ENCODE measurements at places on chromosomes 4 and X. TPM values are rescaled to one million over a fixed set of nuclear protein-coding genes. Genes with fewer than 3 reads are reported as not detected.

The FOXP3 gene
- polyA plus RNA-seq = 5.5 TPM

The PRSS12 gene
- polyA plus RNA-seq = 3.3 TPM

The LPAR4 gene
- 0.16 TPM for polyA plus RNA-seq

The HTN3 gene
- polyA plus RNA-seq = 0.71 TPM

DNA sequence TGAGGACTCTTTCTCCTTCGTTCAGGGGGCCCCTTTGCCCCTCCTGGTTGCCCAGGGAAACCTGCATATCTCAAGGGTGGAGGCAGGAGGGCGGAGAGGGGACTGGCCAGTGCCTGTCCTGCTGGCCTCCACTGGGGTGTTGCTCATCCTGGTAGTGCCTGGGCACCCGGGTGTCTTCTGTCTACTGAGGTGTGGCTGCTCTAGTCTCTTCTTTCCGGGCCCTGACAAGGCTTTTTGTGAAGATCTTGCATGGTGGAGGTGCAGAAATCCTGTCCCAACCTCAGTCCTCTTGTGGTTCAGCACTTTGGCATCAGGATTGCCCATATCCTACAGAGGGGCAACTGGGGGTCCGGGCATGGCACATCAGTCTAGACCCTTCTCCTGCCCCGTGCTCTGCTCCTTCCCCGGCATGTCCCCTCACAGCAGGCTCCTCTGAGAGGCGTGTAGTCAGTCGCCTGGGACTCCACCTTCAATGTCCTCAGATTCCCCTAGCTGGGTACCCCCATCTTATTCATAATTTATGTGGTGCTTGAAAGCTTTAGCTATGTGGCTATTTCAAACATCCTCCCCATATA is 1.9 kb downstream of the CCDC110 start:
- no peak for DNase-seq

DNA sequence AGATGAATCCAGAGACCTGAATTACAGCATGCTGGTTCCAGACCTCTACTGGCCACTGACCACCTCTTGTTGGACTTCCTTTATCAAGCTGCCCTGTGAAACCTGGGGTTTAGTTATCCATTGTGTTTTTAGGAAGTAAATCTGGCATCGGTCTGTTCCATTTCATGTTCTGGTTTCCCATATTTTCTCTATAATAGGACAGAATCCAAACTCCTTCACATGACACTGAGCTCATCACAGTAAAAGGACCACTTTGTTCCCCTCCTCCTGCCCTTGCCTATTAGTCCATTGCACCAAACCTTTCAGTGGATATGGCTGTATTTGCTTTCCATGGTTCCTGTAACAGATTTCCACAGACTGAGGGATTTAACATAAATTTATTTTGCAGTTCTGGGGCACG is 4.0 kb downstream of the MFAP3L start:
- no peak for DNase-seq

DNA sequence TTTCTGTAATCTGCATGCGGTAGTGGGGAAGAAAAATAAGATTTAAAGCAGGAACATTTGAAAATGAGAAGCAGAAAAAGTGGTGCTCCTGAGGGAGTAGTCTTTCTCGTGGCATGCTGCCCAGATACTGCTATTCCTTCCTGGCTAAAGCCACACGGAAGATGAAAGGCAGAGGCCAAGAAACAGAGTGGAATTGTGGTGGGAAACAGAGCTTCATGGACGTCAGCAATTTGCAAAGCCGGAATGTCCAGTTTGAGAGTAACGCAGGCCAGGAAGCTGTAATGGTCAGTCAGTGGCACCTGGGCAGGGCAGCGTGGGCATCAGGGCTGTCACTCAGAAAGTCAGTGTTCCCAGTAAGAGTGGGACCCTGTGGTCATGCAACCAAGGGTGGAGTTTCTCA is 63.7 kb upstream of the FMR1 start:
- no peak for DNase-seq

DNA sequence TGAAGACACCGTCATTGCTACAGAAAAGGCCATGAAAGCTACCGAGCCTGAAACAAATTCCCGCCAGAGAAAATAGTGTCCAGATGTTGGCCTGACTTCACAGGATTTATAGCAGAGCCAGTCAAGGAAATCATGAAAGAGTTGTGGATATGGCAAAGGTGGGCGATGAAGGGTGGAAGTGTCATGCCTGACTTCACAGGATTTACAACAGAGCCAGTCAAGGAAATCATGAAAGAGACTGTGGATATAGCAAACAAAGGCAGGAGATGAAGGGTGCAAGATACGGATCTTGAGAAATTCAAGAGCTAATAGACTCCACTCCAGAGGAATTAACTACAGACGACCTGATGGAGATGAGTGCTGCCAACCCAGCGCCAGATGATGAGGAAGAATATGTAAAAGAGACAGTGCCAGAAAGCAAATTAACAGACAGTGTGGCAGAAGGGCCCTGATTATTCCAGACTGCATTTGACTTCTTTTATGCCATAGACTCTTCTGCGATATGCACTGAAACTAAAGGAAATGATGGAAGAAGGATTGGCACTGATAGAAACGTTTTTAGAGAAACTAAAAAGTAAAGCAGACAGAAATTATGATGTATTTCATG is 17.2 kb downstream of the TRMT44 start:
- no peak for DNase-seq
